ENCODE measurements at places on chromosomes 11 and 22.

DNA sequence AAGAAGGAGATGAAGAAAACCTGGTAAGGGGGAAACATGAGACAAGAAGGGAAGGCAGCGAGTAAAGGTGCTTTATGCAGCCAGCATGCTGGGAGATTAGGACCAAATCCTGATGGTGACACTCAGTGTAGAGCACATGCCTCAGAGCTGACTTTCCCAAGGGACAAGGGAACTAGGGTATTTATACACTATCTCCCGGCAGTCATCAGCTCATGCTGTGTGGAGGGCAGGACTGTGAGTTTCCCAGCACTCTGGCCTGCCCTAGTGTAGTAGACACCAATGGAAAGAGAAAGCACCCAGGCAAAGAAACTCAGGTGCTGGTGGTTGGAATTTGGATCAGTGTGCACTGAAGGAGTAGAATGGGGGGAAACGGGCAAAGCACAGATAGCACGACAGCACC is 128.3 kb upstream of the CSNK2A3 start:
- no peaks in the 10 kb centered on the region for H3K36me3 ChIP-seq
- no peaks in the 10 kb centered on the region for H3K4me1 ChIP-seq
- H3K27me3 ChIP-seq = no peaks in the 10 kb centered on the region
- DNase-seq = no peak
- H3K27ac ChIP-seq = peak overlapping the region; percentile 34
- no peak overlapping the region for H3K4me3 ChIP-seq

GRCh38 chr22:44351685-44352377 is 39.1 kb upstream of the SHISAL1 start:
- no peak overlapping the region for H3K4me3 ChIP-seq
- no peak overlapping the region for H3K27ac ChIP-seq
- no peaks in the 10 kb centered on the region for H3K4me1 ChIP-seq
- DNase-seq = peak; percentile 79
- H3K36me3 ChIP-seq = no peaks in the 10 kb centered on the region

- no peak overlapping the region for H3K4me3 ChIP-seq
- peaks cover 5% of the 10 kb centered on the region for H3K4me1 ChIP-seq
- no peak for DNase-seq
- no peak overlapping the region for H3K27ac ChIP-seq
- no peaks in the 10 kb centered on the region for H3K36me3 ChIP-seq
Observed at GRCh38 chr11:66860449-66860831, 3.6 kb downstream of the LRFN4 start.

DNA sequence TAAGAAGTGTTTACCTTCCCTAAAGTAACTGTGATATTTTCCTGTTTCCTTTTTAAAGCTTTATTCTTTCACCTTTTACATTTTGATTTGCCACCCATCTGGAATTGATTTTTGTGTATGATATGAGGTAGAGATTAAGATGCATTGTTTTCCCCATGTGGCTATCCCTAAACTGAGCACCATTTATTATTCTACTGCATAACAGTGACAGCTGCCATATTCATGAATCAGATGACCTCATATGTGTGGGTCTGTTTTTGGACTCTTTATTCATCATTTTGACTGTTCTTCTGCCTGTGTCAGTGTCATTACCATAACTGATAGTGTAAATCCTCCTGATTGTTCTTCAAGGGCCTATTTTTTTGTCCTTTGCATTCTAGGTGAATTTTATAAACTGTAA is 50.8 kb downstream of the HIPK3 start:
- H3K4me1 ChIP-seq = peaks cover 39% of the 10 kb centered on the region
- no peaks in the 10 kb centered on the region for H3K27me3 ChIP-seq
- DNase-seq = no peak
- no peak overlapping the region for H3K27ac ChIP-seq

Data from right atrium auricular region (tissue), 2 donors.